ENCODE measurements at places on chromosomes 13 and 19.
A peak's percentile ranks its signal among the peaks of the same experiment; 100 is the strongest.

DNA sequence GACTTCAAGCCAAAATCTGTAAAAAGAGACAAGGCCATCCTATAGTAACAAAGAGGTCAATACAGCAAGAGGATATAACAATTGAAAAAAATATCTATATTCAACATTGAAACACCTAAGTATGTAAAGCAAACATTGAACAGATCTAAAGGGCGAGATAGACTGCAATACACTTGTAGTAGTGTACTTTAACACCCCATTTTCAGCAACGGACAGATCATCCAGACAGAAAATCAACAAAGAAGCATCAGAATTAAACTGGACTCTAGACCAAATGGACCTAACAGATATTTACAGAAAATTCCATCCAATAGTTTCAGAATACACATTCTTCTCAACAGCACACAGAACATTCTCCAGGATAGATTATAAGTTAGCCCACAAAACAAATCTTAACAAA lies 28.7 kb upstream of the SIAH3 start:
- no peak for DNase-seq

DNA sequence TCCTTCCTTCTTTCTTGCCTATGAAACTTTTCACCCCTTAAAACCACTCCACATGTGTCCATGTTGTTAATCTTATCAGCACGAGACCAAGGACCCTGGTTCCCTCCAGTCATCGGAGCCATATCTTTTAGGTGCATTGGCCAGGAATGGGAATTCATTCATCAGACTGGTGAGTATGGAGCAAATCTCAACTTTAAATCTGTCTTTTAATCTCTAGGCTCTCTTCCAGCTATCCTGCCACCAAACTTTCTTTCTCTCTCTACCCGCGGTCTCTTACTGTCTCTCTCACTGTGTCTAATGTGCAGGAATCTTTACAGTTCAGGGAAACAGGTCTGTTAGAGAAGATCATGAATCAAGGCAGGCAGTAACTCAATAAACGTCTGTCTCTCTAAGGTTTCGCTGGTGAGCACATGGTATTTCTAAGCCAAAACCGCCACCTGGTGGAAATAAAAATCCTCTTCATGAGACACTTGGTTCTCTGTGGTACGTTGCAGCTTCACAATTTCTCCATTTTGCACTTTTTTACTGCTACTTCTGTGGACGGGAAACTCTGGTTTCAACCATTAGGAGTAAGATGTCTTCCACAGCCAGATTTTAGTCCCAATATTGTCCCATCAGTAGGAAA lies 16.1 kb downstream of the LGALS16 start:
- DNase-seq = peak; percentile 38

DNA sequence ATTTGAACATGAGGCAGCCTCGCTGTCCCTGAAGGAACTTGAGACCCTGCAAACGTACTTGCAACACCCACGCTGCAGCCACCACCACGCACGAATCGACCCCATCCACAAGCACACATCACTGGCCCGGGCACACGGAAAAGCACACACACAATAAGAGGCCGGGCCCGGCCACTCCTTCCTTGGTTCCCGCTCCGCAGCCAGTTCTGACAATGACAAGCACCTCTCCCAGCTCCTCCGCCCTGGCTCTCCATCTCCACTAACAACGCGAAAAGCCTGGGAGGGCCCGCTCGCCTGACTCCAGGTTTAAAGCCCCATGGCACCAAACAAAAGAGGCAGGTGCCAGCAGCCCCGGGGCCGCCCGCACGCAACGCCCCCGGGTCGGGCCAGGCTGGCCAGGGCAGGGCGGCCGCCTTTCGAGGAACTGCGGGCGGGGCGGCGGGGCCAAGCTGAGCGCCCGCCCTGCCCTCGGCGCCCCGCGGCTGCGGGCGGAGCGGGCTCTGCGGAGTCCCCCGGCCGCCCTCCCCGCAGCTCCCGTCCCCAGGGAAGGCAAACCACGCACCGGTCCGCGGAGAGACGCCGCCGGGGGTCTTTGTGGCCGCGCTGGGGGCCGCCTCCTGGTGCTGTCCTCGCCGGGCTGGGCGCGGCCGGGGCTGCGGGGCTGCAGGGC lies 495 bp downstream of the DCLK1 start:
- no peak for DNase-seq

- DNase-seq = peak; percentile 44
Observed at GRCh38 chr13:40031031-40031430, 375.6 kb downstream of the COG6 start.

- no peak for DNase-seq
Observed at GRCh38 chr19:18153556-18154134, 682 bp downstream of the PIK3R2 start.

DNA sequence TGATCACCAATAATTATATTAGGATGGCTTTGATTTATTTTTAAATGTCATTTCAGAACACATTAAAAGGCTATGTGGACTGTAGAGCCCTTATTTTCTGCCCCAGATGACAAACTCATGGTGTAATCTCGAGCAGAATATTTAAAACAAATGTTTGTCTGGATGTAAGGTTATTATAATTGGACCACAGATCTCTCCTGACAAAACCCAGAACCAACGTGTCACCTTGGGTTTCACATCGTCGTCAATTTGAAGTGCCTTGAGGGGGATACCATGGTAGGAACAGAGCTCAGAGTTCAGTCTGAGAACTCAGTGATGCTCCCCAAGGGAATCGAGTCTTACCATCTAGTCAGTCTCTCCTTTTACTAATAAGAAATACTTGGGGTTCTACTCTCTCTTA lies 2.8 kb downstream of the SACS start:
- no peak for DNase-seq

- no peak for DNase-seq
Observed at GRCh38 chr19:45223879-45224278, 21.3 kb downstream of the EXOC3L2 start.

DNA sequence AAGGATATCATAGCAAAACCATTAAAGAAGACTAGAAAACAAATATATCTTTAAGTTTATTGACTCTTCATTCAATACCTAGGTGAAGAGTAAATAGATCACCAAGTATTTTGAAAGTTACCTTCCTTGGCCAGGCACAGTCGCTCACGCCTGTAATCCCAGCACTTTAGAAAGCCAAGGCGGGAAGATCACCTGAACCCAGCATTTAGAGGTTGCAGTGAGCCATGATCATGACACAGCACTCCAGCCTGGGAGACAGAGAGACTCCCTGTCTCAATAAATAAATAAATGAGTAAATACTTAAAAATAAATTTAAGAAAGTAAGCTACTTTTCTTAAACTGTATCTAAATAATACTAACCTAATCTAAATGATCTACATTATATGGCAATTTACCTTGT lies 8.9 kb upstream of the WBP4 start:
- DNase-seq = no peak

DNA sequence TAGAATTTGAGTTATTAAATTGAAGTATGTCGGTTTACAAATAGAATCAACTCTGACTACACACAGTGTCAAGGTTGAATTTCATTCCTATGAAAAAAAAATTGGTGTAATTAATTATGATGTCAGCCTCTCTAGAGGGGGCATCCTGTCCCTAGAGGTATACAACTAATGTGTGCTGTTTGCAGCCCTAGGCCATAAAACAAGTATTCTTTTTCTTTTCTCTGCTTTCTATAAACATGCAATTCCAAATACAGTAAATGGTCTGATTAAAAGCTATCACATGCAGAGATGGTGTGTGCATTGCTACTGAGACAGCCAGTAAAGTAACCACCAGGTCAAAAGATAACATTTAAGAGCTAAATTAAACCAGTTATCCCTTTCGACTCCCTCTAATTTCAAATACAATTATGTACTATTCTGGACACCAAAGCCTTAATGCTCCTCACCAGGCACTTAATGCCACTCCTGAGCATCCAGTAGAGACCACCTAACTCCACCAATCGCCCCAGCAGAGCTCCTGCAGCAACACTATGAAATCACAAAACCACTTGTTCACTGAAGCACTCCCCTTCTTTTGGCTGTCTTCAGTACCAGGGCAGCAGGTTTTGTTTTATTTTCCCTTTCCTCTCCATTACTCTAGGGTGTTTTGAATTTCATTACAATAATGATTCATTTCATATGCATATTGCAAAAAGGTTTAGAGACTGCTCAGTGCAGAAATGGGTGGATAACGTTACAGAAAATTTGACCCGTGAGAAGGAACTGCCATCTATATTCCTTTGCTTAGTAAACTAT lies 426.9 kb downstream of the PCDH9 start:
- no peak for DNase-seq

- no peak for DNase-seq
Observed at GRCh38 chr19:28656644-28657043, 556.3 kb downstream of the UQCRFS1 start.

- no peak for DNase-seq
Observed at GRCh38 chr13:30255696-30256095, 51.7 kb downstream of the KATNAL1 start.

- peak; percentile 20 for DNase-seq
Observed at GRCh38 chr13:39417643-39418042, 185.3 kb downstream of the LHFPL6 start.

GRCh38 chr13:66425741-66426140 lies 804.4 kb downstream of the PCDH9 start:
- DNase-seq = no peak

DNA sequence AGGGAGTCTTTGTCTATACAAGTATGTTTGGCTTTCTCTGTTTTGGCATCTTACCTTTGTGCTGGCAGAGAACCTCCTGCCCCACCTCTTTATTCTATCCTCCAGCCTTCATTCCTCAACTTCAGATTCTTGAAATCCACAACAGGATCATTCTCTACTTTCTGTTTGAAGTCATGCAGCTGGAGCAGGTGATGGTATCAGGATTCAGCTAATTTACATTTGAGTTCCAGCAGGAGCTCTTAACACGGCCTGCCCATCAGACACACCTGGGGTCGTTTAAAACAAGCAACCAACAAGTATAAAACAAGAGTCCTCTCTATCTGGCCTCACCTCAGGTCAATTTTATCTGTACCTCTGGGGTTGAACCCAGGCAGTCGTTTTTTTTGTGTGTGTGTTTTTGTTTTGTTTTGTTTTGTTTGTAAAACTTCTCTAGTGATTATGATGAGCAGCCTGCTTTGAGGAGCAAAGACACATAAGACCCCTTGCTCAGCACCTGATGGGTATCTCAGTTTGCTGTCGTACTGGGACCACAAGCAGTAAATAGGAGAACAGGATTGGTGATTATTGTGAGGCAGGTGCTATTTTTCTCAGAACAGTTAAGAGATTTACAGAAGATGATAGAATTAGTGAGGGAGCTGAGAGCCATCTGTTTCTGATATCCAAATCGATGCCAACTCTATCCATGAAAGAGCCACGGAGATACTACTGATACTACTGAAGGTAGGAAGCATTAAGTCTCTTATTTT lies 78.4 kb downstream of the GPC6 start:
- no peak for DNase-seq

DNA sequence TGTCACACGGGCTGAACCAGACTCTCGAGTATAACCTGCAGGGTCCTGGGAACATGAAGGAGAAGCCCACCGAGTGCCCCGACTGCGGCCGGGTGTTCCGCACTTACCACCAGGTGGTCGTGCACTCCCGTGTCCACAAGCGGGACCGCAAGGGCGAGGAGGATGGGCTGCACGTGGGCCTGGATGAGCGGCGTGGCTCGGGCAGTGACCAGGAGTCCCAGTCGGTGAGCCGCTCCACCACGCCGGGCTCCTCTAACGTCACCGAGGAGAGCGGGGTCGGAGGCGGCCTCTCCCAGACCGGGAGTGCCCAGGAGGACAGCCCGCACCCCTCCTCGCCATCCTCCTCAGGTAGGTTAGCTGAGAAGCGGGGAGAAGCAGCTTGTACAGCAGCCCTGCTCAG lies 73.2 kb downstream of the ZNF536 start:
- no peak for DNase-seq

- peak; percentile 15 for DNase-seq
Observed at GRCh38 chr13:38223089-38223488, 126.6 kb upstream of the UFM1 start.

DNA sequence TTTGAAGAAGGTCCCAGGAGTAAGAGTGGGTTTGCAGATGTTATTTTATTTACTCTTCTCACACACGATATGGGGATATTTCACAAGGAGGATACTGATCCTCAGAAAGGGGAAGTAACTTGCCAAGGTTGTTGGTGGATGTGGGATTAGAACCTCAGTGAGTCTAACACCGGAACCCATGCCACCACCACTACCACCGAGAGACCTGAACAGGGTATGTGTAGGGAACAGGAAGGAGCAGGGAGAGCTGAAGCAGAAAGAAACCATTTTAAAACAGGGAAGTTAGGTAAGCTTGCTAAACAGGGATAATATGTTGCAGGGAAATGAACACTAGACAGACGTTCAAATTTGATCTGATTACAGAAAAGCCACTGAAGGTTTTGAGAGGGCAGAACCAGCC lies 11.6 kb upstream of the CEACAM3 start:
- DNase-seq = no peak

- DNase-seq = no peak
Observed at GRCh38 chr13:43662976-43663375, 123.8 kb downstream of the ENOX1 start.

DNA sequence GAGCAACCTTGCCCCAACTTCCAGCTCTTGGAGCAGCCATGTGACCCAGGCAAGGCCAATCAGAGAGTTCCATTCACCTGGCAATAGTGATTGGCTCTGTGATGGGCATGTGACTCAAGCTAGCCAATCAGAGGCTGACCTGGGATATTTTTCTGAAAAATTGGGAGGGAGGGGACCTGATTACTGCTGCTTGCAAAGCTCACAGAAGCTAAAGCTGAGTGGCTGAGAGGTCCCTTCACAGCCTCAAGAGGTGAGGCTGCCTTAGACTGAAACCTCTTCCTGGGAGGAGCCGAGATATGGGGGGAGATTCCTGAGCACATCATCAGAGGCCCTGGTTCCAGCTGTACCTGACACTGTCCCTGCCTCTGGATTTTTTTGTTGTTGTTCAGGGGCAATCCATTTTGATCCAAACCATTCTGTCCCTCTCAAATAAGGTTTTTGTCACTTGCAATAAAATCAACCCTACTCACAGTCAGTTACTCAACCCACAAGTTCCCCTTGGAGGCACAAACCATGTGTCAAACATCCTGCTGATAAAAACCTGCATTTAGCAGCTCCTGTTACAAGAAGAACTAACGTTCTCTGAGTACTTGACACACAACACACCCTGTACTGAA lies 4.8 kb downstream of the CIB3 start:
- no peak for DNase-seq

GRCh38 chr19:290372-291005 lies 714 bp downstream of the PLPP2 start:
- DNase-seq = peak; percentile 48

DNA sequence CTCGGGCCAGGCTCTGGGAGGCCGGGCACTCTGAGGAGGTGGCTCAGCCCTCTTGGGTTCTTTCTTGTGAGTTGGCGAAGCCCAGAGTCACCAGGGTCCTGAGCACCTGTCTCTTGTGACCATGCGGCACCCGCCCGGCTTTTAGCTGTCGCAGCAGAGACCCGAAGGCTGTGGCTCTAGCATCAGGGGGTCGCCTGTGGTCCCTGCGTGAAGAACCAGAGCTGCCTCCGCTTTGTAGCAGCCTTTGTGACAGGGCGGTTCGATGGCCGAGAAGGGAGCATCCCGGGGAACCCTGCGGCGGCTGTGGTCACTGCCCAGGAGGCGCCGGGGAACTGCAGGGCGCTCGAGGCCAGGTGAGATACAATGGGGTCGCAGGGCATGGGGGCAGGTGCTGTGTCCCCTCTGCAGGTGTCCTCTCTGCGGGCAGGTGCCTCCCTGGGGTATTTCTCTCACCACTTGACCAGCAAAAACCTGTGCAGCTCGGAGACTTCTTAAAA lies 10.4 kb downstream of the MCF2L start:
- no peak for DNase-seq

GRCh38 chr19:7921967-7922835 lies 2.1 kb downstream of the SNAPC2 start:
- DNase-seq = no peak

GRCh38 chr13:46339035-46339666 lies 47.9 kb downstream of the RUBCNL start:
- no peak for DNase-seq

Data from HTR-8/SVneo (cell line).